ENCODE measurements at places on chromosomes 5 and 9. TPM values are rescaled to one million over a fixed set of nuclear protein-coding genes. Genes with fewer than 3 reads are reported as not detected.

GRCh38 chr9:89365532-89365912, 47.2 kb downstream of the SECISBP2 start:
- no peak for DNase-seq

- no peak for DNase-seq
Measured at GRCh38 chr9:4362281-4362680, 62.4 kb upstream of the GLIS3 start.

The RETREG1 gene
- total RNA-seq: under 0.01 TPM

DNA sequence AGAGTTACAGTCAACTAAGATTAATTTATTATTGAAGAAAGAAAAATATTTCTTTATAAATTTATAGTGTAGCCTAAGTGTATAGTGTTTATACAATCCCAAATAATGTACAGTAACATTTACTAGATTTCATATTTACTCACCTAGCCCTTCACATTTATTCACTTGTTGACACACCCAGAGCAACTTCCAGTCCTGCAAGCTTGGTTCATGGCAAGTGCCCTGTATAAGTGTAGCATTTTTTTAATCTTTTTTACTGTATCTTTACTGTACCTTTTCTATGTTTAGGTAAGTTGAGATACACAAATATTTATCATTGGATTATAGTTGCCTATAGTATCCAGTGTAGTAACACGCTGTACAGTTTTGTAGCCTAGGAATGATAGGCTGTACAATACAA, 119.9 kb downstream of the SPATA31D1 start:
- no peak for DNase-seq

DNA sequence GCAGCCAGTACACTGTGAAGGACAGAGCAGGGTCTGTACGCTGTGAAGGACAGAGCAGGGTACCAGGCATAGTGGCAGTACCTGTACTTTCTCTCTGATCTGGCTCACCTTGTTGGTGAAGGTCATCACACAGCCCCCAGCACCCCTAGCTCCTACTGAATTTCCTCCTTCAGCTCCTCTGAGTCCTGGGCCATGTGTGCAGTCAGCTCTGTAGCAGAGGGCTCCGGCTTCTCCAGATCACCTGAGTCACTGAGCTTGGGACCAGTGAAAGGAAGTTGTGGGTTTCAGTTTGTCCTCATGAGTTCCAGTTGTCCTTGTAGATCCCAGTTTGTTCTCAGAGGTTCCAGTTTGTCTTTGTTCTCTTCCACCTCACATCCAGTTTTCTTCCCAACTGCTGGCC, 5.5 kb downstream of the NUDT2 start:
- DNase-seq: no peak

DNA sequence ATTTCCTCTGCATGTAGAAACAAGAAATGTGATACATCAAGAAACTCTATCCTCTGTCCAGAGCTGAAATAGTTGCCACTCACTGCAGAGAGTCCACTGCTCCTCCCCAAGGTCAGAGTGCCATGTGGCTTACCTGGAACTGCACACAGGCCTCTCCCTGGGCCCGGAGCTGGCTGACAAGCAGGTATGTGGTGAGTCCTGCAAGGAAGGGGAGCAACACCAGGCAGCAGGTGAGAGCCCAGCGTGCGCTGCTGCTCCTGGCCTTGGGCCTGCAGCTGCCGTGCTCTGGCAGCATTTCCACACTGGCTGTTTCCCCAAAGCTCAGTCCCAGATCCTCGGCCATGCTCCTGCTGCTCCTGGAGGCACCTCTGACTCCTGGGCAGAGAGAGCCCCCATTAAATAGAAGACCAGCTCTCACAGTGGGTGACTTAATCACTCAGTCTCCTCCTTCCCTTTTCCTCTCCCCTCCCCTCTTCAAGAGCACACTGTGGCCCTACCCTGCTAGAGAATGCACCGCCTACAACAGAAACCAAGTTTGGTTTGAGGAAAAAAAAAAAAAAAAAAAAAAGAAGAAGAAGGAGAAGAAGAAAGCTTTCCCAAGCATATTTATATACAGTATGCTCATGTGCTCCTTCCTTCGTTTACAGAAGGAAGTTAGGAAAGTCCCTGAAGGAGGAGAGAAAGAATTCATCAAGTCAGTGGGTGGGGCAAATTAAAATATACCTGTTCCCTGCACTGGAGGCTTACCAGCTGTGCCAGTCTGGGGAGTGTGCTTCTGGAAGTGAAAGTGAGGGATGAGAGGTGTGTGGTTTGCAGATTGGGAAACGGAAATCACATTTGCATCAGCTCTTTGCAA, at the start of gene TNFSF15:
Gene TNFSF15, minus strand, starts transcription at position 370 of the 856 bp plus-strand sequence. Its CDS starts 27 bp downstream, at position 343.
- DNase-seq: peak; percentile 79

All from lung microvascular endothelial cell (primary cell).